ENCODE measurements at places on chromosomes 4 and X.

- DNase-seq, result no peak
These were observed 67.9 kb downstream of the CHRNA9 start for GRCh38 chr4:40403081-40403480.

GRCh38 chr4:5478697-5479096 lies 229.7 kb downstream of the EVC2 start:
- no peak for DNase-seq

DNA sequence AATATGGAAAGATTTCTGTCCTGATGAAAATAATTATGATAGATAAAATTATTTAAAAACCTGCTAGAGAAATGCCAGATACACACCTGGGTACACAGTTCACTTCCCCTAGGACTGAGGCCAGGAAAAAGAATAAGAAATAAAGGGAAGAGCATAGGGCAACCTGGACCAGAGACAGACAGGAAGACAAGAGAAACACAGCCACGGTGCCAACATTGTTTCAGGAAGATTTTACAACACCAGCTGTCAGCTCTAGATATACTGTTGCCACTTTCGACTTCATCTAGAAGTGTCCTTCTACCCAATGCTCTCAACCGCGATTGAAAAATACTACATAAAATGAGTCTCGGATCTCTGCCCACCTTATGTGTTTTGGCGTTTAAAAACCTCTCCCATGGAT lies 128.5 kb downstream of the MAML3 start:
- no peak for DNase-seq

- DNase-seq, result no peak
These were observed 56.7 kb downstream of the FNIP2 start for GRCh38 chr4:158825433-158826036.

DNA sequence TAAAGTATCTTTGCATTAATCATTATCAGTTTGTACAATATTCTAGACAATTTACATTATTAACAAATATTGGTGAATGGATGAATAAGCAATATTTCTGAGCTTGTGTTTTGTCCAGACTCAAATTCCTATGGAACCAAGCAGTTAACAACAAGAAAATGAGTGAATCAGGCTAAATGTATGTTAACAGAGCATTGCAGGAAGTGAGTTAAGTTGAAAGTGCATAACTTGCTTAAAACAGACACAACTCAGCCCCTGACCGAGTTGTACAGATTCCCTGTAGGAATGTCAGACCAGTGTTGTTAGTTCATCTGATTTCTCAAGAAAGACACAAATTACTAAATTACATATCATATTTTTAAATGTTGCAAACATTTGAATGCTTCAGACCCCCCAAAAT lies 23.7 kb upstream of the CSN1S1 start:
- DNase-seq, result no peak

GRCh38 chr4:1862055-1862911 lies 6.3 kb upstream of the LETM1 start:
- DNase-seq, result no peak

- no peak for DNase-seq
These were observed 89.8 kb upstream of the ADGRG2 start for GRCh38 chrX:19212037-19212436.

DNA sequence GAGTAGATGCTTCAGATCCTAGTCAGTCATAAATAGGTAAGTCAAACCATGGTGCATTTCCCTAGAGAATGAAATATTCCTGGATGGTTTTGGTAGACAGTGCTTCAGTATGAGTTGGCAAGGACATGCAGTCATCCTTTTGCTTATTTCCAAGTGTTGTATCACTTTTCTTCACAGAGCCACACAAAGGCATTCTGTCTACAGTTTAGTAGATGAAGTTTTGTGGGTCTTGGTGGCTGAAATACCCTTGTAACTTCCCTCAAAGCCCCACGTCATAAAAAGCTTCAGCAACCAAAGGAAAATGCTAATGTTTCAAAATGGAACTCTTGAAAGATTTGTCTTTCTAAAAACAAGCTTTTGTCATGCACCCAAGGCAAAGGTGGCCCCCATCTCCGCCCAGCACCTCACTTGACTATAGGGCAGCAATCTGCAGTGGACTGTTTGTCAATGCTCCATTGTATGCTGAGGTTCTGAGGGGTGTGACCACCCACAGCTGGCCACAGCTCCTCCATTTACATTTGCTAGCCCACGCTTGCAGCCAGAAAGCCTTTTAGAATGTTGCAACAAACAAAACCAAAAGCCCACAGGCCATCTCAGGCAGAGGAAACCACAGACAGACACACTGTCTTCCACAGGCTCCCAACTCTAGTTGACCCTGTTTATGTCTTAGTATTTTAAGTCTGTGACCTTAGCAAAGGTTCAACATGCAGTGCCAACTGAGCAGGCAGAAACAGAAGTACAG lies 87.1 kb upstream of the FAM9C start:
- no peak for DNase-seq

DNA sequence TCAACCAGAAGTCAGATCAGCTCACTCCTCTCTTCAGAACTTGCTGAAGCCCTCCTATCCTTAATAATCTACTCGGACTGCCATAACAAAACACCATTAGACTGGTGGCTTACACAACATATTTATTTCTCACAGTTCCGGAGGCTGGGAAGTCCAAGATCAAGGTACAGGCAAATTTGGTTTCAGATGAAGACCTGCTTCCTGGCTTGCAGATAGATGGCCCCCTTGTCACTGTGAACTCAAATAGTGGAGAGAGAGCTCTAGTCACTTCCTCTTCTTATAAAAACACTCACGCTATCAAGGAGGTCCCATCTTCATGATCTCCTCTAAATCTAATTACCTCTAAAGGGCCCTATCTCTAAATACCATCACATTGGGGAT lies 125.1 kb downstream of the CAMK2D start:
- DNase-seq, result no peak

- peak; percentile 60 for DNase-seq
These were observed 1.7 kb downstream of the PHF8 start for GRCh38 chrX:54042609-54043021.

DNA sequence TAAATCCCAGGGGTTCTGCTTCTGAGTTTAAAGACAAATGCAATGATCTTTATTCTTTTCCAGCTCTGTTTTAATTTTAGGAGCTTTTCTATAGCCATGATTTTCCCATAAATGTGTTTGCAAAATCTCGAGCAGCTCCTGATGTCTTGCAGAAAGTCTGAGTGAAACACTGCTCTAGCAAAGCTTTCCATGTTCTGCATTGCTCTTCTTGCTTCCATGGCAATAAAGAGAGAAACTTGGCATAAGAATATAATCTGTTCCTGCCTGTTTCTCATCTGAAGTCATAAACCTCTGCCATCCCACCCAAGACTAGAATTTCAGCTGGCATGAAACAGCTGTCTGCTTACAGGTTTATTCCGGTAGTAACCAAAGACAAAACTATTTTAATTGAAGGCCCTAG lies 254.5 kb downstream of the SPRY1 start:
- DNase-seq, result no peak

DNA sequence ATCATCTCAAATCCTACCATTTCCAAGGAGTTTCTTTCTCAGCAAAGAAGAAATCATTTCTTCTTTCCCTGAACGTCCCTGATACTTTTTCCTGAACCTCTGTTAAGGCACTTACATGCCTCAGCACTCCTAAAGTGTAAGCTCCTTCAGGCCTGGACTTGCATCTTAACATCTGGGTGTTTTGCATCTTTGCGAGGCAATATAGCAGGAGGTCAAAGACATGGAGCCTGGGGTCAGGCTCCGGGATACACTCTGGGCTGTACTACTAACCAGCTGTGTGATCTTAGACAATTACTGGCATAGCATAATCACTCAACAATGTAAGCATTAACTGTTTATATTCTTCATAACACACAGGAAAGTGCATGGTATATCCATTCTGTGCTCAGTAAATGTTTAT lies 275.5 kb upstream of the BOD1L1 start:
- DNase-seq, result no peak

- no peak for DNase-seq
These were observed 1642.3 kb downstream of the C4orf33 start for GRCh38 chr4:130738233-130738632.

GRCh38 chr4:38344929-38345328 lies 319.1 kb upstream of the KLF3 start:
- no peak for DNase-seq

DNA sequence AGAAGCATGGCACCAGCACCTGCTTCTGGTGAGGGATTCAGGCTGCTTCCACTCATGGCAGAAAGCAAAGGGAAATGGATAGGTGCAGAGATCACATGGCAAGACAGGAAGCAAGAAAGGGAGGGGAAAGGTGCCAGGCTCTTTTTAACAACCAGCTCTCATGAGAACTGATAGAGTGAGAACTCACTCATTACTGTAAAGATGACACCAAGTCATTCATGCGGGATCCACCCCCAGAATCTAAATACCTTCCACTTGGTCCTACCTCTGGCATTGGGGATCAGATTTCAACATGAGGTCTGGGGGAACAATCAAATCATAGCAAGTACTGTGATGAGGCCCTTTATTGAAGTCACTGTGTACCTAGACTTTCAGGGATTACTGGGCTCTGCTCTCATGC lies 72.0 kb upstream of the PRDM5 start:
- DNase-seq, result no peak

GRCh38 chrX:108437349-108438109 lies 693 bp downstream of the COL4A6 start:
- no peak for DNase-seq

- DNase-seq, result no peak
These were observed 18.3 kb downstream of the CD99L2 start for GRCh38 chrX:150879855-150880807.

All from ACHN (cell line).